Sigmoid colon (tissue), 7 donors: ENCODE measurements at places on chromosomes 2 and 18. TPM values are rescaled to one million over a fixed set of nuclear protein-coding genes. Genes with fewer than 3 reads are reported as not detected.

The FAM124B gene
- polyA plus RNA-seq = 0.60 TPM

The TMX3 gene
- 14.8 TPM for polyA plus RNA-seq

The OBSL1 gene
- 15.6 TPM for polyA plus RNA-seq

The SPAST gene
- 6.0 TPM for polyA plus RNA-seq
